ENCODE measurements at places on chromosomes 3 and 15.

DNA sequence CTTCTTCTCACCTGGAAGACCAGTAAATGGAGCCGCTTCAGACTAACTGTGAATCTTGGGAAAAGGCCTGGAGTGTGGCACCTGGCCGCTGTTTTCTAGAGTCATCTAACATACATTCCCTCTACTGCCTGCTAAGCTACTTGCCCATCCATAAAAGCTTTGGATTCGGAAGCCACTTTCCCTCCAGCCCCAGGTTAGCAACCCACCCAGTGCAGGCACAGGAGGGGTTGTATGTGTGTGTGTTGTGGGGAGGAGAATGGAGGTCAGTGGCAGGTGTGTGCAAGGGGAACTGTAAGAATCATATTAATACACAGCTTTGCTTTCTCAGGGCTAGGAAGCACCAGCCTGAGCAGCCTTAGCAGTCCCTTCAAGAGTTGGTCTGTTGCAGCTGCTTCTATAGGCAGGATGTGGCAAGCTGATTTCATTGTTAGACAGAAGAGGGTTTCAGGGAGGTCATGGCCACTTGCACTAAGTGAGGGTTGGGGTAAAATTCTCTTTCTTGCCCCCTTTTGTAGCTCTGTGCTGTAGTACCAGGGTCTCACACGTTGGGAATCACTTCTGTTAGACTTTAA lies 8.9 kb downstream of the NSUN3 start:
- DNase-seq = no peak

GRCh38 chr3:136624371-136624770 lies 127.8 kb downstream of the STAG1 start:
- DNase-seq = no peak

GRCh38 chr3:43262194-43262593 lies 24.1 kb upstream of the SNRK start:
- DNase-seq = no peak

- DNase-seq = no peak
Observed at GRCh38 chr15:78304216-78305066, 5.0 kb upstream of the SKIC8 start.

DNA sequence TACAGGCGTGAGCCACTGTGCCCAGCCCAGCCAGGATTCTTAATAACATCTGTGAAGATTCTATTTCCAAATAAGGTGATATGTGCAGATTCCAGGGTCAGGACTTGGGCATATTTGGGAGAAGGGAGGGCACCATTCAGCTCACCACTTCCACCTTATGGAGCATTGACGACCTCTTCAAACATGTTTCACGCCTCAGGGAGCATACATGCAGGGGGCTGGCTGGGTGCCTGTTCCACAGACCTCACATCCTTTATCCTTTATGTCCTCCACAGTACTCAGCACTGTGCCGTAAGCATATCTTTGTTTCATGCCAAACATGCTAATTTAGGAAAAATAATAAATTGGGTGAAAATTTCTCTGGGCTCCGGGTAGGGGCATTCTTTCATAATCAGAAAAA lies 229.0 kb downstream of the THSD4 start:
- DNase-seq = no peak

DNA sequence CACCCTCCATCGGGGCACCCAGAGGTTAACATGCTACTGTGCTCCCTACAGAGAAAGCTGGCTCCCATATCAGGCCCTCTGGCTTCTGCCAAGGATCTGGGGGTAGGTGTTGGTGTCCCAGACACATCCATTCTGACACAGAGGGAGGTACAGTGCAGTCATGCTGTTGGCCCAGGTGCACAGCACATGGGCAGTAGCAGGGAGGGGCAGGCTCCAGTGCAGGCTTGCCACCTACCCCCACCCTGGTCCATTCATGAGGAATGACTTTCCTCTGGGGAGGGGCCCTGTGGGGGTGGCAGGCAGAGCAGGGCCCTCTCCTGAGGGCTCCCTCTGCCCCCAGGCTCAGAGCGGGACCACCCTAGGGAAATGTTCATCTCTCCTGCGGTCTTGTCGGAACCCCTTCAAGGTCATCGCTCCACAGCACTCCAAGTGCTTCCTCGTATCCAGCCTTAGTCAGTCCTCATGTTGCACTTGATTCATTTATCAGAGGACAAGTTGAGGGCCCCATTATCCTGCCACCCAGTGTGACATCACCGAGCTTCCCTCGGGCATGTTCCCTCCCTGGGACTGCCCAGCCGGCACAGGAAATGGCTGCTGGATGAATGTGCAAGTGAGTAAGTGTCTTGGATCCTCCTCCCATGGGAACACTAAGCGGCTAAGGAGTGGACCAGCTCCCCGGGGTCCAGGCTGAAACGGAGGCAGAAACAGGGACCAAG lies 10.0 kb downstream of the DUSP7 start:
- DNase-seq = no peak

GRCh38 chr3:63056932-63057331 lies 181.7 kb upstream of the CADPS start:
- no peak for DNase-seq

DNA sequence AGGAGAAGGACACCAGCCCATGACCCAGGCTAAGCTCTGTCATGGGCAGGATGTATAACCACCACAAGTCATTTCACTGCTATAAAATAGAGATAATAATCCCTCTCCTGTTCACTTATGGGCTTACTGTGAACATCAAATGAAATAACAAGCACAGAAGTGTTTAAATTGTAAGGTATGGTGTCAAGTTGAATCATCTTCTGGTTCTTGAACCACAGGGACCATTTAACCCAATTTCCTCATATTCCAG lies 44.3 kb upstream of the TLE3 start:
- DNase-seq = no peak

DNA sequence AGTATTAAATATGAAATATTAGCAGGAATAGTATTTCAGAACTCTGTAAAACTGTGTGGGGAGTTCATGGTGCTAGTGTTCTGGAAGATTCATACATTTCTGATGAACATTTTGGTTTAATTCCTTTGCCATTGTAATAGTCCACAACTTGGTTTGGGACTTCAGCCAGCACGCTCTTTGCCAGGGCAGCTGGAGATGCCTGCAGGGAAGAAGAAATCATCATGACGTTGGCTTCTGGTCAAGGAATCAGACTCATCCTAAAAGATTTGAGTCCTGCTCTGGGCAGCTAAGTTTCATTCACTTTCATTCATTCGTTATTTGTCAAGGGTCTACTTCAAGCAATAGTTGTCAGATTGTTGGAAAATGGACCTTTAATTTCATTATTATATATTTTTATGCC lies 32.4 kb upstream of the MRPL3 start:
- DNase-seq = no peak

DNA sequence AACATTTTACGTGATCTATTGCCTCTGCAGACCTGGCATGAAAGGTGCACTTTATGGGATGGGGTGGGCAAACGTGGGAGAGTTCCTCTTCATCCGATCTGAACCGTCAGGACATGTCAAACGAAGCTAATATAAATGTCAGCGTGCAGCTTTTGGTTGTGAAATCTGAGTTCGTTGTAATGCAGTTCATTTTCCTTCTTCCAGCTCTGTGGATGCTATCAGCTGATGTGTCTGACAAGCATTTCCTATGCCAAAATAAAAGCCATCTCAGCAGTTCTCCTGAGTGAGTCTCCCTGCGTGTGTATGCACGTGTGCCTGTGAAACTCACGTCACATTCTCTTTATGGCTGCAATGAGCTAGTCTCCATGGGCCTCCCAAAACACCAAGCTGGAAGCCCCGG lies 512.3 kb downstream of the MCTP2 start:
- DNase-seq = no peak

DNA sequence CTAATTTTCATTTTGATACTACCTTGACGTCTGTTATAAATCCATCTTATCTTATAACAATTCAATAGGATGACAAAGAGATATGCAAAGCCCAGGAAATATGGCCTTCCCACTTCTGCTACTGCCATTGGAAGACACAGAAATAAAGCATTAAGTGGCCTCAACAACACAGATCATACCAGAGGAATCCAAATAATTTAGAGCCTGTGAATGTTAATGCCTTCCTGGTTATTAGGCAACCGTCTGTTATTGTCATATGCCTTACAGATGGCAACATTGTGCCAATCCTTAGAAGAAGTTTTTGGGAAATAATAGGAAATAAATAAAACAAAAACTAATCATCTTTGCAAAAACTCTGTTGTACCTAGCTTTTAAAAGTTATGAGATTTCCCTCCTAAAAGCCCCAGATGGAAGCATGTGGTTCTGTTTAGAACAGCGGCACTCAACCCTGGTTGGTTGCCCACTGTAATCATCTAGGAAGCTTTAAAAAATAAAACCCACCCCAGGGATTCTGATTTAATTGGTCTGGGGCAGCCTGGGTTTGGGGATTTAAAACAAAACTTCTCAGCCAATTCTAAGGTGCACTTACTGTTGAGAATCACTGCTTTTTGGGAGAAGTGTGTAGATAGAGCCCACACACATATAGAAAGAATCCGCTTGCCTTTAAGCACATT lies 704.8 kb upstream of the CFAP20DC start:
- DNase-seq = no peak

DNA sequence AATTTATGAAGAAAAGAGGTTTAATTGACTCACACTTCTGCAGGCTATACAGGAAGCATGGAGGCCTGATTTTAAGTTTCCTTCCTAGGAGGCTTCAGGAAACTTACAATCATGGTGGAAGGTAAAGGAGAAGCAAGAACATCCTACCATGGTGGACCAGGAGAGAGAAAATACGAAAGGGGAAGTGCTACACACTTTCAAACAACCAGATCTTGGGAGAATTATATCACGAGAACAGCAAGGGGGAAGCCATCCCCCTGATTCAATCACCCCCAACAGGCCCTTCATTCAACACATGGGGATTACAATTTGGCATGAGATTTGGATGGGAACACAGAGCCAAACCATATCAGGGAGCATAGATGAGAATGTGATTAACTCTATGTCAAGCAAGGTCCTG lies 121.0 kb downstream of the MTHFS start:
- DNase-seq = no peak

DNA sequence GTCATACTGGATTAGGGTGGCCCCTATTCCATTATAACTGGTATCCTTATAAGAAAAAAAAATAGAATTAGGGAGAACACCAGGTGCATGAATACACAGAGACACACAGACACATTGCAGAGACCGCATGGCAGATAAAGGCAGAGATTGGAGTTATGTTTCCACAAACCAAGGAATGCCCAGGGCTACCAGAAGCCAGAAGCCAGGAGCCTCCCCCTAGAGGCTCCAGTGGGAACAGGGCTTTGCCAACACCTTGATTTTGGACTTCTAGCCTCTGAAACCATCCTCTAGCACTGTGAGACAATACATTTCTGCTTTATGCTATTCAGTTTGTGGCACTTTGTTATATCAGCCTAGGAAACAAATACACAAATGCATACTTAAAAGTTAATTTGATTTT lies 10.4 kb downstream of the GOLM2 start:
- DNase-seq = no peak

DNA sequence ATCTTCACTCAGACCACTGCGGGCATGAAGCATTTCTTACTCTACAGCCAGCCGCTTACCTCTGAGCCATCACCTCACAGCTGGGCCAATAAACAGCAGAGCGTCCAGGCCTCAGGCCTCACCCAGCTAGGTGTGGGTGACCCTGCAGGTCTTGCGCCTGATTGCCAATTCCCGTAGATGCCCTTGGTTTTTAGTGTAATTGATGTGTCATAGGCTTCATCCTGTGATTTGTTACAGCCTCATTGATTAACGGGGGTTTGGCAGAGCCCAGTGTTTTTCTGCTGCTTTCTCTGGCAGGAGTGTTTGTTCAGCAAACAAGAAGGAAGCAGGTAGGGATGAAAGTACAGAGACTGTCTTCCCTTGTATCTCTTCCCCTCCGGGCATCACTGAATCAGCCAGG lies 49.6 kb upstream of the BNIP2 start:
- DNase-seq = no peak

DNA sequence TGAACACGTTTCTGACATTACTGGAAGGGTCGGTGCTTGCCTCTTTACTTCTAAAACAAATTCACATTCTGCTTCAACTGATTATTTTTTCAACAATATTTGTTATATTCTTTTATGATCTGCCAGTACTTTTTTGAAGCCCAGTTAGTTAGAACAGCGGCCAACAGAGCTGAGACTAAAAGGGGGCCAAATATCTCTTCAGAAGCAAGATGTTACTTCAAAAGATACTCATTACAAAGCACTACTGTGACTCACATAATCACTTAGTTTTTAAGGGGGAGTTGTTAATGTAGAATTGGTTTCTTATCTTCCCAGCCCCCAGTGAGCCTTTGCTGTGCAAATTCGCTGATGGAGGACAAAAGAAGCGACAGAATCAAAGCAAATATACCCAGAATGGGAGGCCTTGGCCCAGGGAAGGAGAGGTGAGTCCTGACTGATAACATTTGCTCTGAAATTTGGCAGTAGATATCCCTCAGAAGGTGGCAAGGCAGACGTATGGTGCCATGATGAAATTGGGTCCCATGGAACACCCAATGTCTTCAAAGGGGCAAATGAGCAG lies 587.8 kb downstream of the RBMS3 start:
- no peak for DNase-seq

GRCh38 chr3:169260296-169260695 lies 403.2 kb downstream of the MECOM start:
- no peak for DNase-seq

- DNase-seq = no peak
Observed at GRCh38 chr15:72197460-72198355, at the start of gene GRAMD2A. Gene GRAMD2A (minus strand): TSS chr15:72197787.

- DNase-seq = no peak
Observed at GRCh38 chr15:58232281-58233065, 94.3 kb downstream of the AQP9 start.

DNA sequence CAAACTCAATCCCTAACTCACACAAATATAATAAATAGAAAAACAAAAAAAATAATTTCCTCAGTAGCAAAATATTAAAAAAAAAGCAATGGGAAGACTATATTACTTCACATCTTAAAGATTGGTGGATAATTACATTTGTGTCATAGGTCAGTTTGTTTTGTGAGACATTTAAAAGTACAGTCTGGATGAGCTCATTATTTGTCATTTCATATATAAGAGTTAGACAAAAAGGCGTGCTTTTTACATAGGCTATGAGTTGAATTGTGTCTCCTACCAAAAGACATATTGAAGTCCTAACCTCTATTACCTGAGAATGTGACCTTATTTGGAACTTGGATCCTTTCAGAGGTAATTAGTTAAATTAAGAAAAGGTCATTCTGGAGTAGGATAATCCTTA lies 710.1 kb upstream of the CBLB start:
- DNase-seq = no peak

DNA sequence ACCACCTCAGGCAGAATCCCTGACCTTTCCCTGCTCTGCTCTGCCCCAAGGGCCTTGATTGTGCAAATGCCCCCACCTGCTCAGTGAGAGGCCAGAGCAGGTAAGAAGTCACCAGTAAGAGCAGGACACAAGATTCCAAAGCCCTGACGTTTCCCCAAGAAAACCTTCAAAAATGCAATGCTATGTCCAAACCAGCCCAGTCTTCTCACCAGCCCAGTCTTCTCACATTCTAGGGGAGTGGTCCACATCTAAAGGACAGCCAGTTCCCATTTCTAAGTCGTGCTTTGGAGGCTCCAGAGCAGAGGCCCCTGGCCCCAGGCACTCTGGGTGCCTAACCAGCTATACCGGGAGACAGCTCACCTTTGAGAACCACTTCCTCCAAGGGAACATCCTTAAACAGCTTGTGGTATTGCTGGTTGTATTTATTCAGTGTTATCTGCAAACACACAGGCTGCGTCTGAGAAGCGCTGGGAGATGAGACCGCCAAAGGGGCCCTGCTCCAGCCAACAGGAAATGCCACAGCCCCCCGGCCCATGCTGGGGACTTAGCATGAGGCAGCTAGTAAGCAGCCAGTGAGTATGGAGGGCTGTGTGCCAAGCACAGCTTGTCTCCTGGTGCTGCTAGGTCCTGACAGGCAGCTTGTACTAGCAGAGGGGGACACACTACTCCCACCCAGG lies 29.3 kb downstream of the GRAMD2A start:
- DNase-seq = no peak

- no peak for DNase-seq
Observed at GRCh38 chr3:105801397-105801796, 67.4 kb downstream of the CBLB start.
